CD4-positive, alpha-beta T cell treated with Interleukin-15 for 1 hour (primary cell): ENCODE measurements at places on chromosomes 16 and 17.

- DNase-seq = no peak
Observed at GRCh38 chr17:5508810-5509209, 22.4 kb downstream of the MIS12 start.

- no peak for DNase-seq
Observed at GRCh38 chr16:13866073-13866472, 53.9 kb upstream of the ERCC4 start.

DNA sequence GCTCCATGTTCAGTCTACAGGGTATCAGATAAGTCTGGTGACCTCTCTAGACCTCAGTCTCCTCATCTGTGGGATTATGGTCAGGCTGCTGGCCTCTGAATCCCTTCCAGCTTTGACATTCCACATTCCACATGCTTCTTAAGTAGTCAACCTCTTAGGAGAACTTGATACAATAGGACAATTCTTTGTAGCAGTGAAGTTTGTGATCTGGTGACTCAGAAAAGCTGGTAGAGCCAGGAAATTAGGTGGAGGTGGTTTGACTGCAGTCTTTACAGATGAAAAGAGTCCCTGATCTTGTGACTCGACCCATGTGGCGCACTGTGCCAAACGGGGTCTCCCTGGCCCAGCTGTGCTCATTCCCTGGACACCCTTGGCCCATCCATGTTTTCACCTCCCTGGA lies 147.8 kb downstream of the NTN1 start:
- DNase-seq = no peak

DNA sequence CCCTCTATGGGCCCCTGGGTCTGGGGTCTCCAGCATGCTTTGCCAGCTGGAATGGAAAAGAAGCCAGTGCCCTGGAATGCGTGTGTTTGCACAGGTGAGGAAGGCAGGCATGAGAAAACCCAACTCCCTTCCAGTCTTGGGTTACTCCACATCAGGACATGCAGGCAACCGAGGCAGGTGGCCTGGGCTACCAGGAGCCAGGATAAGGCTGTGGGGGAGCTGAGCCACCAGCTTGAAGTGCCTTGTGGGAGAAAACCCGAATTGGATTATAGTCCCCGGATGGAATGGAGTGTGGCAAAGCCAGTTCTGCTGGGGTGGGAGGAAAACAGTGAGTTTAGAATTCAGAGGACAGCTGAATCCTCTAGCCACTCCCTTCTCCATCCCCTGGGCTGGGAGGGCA lies 7.2 kb downstream of the SRCIN1 start:
- DNase-seq = no peak

GRCh38 chr17:50952013-50952412 lies 85.9 kb upstream of the TOB1 start:
- no peak for DNase-seq

DNA sequence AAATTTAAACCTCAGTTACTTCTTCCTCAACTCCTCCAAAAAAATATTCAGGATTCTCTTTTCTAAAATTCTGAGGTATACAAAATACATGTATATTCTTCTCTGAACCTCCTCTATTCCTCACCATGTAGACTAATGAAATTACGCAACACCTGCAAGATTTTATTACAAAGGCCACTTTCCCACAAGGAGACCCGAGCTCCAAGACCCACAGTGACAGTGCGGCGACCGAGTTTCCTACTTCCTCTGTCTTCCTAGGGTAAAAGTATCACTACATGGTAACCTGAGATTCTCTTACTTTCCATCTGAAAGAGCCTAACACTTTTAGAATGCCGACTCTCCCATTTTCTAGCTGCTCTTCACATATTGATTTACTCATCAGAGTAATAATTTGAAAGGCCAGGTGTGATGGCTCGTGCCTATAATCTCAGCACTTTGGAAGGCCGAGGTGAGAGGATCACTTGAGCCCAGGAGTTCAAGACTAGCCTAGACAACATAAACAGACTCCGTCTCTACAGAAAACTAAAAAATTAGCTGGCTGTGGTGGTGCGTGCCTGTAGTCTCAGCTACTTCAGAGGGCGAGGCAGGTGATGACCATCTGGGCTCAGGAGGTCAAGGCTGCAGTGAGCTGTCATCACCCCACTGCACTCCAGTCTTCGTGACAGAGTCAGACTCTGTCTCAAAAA lies 35.7 kb downstream of the CYTH1 start:
- DNase-seq = no peak

GRCh38 chr16:81669473-81670350 lies 109.4 kb upstream of the PLCG2 start:
- no peak for DNase-seq
